ENCODE measurements at places on chromosomes 5 and 9.

GRCh38 chr5:89388872-89389271, 505.9 kb upstream of the MEF2C start:
- no peak for DNase-seq

DNA sequence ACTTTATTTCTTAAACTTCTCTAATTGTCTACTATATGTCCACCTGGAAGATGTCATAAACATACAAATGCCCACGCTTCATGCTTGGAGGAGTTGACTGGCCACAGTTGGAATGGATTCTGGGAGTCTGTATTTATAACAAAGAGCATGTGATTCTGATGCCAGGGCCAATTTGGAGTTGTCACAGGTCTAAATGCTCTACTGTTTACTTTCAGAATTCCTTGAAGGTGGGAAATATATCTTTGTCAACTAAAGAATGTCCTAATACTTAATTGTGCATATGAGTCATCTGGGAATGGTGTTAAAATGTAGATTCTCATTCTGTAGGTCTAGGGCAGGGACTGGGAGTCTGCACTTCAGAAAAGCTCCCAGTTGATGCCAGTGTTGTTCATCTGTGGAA, 196.1 kb downstream of the ANXA1 start:
- DNase-seq, result no peak

DNA sequence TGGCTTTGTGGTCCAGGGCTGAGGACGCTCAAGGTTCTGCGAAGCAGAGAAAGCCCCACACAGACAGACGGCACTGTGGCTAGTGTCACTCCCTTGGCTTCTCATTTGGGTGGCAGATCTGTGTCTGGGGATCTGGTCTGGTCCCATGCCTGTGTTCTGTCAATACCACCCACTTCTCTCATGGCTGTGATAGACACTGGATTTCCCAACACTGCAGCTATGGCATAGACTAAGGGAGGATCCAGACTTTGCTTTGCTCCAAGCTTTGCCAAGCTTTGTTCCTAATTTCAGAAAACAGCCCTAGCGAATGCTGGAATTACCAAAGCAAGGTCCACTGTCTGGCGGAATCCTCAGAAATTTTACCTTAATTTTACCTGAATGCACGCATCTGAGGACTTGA, 62.1 kb downstream of the GADD45G start:
- DNase-seq, result no peak

DNA sequence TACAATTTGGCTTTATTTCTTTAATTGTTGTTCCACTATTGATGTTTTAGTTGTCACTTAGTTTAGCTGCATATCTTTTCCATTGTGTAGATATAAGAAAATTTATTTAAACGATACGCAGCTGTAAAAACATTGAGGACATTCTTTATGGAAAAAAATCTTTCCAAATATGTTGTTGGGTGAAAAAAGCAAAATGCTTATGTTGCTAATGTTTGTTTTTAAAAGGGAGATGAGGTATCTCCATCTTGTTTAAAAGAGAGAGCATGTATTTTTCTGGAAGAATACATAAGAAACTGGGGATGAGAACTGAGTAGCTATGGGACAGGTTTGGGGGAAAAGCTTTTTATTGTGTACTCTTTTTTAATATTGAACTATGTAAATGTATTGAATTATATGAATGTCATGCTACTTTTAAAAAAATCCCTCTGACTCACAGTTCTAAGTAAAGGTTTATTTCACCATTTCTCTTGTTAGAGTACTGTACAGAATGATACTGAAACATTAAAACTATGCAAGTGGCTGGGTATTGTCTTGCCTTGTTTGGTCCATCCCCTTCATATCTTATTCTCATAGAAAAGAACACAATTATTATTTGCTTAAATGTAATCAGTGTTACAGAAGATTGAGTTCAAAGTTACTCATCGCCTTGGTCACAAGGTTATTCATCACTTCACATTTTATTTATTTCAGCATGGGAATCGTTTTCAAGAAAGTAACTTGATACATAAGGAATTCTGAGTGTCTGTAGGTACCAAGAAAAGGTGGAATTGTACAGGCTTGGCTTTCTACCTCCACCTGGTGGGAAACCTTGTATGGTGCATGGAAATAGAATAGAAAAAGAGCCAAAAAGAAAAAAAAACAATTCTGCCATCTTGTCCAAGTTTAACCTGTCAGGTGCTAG, 85.8 kb downstream of the RIC1 start:
- peak; percentile 65 for DNase-seq

- peak; percentile 42 for DNase-seq
Observed at GRCh38 chr9:89177012-89177943, 1.3 kb downstream of the SHC3 start.

DNA sequence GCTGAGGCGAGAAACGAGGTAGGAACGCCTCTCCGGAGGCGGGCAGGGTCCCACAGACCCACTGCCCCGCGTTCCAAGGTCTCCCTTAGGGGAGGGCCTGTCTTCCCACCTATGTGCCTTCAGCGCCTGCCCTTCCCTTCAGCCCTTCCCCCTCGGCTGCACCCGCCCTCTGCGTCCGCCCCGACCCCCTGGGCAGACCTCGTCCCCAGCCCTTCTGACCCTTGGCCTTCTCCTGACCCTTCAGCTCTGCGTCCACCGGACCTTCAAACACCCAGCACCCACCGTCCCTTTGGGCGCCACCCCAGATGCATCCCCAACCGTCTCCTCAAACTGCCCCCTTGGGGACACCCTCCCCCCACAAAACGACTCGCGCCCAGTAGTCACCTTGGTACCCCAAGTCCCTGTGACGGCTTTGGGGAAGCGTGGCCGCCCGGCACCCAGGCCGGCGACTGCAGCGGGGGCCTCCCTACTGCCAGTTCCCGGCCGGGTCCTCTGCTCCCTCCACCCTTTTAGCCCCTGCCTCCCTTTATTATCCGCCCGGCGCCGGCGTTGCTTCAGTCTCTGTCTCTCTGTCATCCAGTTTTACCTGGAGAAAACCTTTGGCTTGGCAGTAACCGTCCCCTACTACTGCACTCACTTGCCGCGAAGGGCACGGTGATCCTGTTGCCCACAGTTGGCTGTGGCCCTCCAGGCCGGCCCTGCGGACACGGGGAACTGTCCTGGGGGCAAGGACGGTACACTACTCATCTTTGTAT, 421 bp downstream of the RUSC2 start:
- DNase-seq, result peak; percentile 29

DNA sequence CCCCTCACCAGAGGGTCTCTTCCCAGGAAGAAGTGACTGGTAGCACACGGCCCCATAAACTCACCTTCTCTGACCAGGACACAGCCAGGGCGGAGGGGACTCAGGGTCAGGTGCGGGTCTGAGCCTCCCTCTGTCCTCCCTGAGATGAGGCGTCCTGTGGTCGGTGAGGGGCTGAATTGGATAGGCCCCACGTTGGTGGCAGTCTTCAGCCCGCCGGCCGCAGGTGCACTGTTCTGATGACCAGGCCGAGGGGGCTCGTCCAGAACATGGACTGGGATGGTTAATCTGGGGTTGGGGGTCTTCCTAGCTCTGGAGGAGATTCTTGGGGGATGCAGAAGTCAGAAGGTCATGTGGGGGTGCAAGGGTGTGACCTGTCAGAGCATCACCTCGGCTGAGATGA, 102.2 kb upstream of the PPP1R26 start:
- no peak for DNase-seq

DNA sequence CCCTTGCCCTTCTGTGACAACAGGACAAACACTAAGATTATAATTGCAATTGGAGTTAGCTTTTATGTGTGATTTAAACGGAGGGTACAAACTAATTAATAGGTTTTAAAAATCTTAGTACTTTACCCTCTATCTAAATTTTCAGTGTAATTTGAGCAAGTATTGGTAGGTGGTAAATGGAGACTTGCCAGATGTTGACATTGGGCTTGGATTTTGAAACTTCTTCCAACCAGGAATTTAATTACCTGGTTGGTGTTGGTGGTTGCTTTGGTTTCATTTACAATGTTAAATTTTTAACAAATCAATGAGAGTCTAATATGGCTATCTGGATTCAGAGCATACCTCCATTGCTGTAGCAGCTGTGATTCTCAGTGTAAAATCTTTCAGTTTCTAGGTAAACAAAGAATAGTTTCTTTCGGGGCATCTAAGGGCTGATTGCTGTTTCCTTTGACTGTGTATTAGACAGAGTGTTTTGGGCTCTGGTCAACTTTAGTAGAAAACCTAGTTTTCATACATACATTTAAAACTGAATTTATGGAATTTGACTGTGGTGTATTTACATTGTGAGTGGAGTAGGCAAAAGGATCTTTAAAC, 1.9 kb downstream of the DAPK1 start:
- no peak for DNase-seq

All from kidney (tissue), 22 donors.